ENCODE measurements at places on chromosomes 7 and 10.

DNA sequence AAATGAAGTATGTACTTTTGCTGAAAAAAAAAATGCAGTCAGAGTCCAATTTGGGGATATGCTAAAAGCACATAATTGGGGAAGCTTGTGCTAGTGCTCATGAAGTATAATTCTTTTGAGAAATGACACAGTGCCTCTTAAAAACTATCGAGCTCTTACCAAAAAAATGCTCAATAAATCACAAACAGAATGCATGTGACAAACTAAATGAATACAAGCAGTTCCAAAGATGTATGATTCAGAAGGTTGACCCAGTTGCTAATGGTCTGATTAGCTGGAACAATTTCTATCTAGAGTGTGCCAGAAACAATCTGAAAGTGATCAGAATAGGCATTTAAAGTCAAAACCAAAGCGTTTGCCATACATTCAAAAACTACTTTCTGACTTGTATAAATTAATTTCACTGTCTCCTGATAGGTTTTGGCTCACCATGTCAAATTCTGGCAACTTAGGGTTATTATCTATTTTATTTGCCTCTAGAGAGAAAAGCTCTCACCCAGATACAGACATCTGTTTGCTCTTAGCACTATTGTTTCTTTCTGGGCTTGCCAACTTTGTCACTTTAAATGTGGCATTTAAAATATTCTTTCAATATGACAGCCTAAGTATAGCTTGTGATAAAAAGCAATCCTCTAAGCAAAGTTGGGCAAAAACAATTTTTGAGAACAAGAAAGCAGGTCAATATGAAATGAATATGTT, 114.7 kb upstream of the AHR start:
- no peak for DNase-seq

DNA sequence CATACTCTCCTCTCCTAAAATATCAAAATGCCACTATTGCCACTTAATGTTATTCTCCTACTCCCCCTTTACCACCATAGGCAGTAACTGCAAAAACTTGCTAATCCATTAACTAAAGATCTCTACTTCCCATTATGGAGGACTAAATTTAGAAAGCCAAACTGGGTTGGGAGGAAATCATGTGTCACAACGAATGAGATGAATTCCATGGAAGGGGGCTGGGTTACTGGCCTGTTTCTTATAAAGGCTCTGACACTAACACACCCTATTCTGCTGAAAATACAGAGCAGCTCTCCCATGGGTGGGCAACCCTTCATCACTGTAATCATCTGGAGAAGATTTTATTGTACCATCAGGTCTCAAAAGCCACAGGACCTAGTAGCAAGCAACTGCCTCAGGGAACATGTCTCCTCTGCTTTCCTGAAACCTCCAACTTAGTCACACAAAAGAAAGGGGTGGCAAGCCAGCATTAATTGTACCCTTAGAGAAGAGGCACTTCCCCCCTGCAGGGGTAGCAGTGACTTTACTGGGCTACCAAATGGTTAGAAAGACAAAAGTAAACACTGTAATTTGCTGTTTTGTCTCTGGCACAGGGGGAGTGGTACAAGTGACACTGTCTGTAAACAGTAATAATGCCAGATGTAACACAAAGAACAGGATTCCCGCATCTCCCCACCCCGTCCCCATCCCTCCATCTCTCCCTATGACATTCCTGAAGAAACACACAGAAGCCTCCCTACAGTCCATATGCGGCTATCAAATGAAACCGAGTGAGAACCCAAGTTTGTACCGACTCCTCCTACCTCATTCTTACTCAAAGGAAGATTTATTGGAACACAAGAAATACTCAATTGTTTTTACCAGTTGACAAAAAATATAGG, 81.6 kb downstream of the ARMH3 start:
- DNase-seq: no peak

DNA sequence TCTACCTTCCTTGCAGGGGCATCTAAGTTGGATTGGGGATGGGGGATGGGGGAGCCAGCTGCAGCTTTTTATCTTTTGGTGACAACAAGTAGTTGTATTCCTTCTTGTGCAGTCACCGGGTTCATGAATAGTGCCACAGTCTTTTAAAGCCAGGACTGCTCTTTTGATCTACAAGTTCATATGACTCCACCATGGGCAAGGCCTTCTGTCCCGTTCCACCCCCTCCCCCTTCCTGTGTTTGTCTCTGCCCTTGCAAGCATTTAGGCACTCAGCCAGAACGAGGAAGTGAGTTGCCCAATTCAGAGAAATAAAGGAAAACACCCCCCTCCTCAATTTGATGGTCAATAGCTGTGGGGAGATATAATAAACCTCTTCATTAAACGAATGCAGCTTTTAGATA, 44.8 kb upstream of the EGR2 start:
- no peak for DNase-seq

GRCh38 chr10:132151286-132151950, 35.3 kb upstream of the DPYSL4 start:
- DNase-seq: no peak

DNA sequence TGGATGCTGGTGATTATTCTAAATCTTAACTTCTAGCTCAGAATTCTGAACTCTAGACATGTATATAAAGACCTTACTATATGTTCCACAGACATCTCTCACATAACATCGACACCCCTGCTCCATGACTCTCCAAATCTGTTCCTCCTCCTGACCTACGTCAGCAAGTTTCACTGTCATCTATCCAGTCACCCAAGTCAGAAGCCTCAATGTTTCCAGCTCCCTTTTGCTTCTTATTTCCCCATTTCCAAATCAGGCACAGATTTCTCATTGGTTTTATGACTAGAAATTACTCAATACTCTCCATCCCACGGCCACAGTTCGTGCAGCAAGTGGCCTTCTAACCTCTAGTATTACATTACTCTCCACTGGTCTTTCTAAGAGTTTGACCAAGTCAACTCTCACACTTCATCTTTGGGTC, 28.5 kb downstream of the EPC1 start:
- DNase-seq: no peak
